ENCODE measurements at places on chromosomes 13 and 19.

DNA sequence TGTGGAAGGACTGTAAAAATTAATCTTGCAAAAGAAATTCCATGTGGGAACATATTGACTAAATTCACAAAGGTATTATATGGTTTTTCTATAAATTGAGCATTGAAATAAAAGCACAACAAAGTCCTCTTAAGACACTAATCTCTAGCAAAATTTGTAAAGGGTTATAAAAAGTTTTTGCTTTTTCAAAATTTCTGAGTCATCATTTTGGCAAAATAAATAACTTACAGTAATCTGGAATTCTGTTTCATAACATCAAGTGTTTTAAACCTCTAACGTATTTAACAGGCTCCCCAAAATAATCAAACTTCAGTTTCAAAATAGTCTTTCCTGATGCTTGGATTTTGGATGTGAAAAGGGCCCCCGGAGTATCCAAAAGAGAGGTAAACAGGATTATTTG is 26.0 kb downstream of the MED4 start:
- DNase-seq: no peak

- no peak for DNase-seq
Measured at GRCh38 chr13:90884066-90884465, 463.4 kb upstream of the MIR17HG start.

DNA sequence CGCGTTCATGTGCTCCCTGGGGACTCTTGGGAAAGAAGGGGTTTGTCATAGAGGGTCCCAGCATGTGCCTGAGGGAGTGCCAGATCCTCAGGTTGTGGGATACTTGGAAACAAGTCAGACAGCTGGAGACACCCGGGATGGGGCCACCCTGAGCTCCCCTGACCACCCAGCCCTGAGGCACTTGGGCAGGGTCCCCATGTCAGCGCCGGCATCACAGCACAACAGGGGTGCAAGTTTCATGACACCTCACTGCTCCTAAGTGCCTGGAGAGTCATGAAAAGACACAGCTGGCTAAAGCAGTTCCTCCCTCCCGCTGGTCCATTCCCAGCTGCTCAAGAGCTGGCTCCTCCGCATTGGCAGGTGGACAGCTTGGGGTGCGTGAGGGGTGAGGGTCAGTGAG is 102.7 kb downstream of the KDM4B start:
- no peak for DNase-seq

DNA sequence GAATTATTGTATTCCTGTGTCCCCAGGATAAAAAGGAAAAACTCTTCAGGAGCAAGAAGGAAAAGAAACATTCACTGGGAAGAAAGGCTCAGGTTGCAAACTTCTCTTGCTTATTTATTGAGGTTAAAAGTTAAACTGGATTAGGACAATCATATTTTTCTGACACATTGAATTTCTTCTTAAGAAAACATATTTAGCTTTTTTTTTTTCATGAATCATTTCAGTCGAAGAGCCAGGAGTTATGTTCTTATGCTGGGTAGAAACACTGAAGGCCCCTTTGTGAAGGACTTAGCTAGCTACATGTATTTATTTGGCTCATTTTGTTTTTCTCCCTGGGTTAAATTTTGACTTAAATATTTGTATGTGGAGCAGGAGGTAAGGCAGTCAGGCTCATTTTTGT is 434.0 kb downstream of the KLF5 start:
- DNase-seq: no peak

DNA sequence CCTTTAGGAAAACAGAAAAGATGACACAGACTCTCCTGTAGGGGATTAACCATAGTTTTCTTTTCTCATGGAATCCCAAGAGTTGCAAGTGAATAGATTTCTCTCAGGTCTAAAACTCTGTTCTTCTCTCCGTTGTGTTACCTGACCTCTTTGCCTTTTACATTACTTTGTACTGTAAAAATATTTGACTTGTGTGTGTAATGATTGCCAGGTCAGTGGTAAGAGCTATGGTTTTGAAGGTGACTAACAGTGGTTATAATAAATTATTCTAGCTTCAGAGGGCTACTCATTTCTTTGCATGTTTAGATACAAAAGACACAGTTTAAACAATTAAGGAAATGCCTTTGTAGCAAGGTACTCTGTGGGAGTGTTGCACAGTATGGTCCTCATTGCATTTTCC is 23.0 kb upstream of the PSG2 start:
- DNase-seq: no peak

DNA sequence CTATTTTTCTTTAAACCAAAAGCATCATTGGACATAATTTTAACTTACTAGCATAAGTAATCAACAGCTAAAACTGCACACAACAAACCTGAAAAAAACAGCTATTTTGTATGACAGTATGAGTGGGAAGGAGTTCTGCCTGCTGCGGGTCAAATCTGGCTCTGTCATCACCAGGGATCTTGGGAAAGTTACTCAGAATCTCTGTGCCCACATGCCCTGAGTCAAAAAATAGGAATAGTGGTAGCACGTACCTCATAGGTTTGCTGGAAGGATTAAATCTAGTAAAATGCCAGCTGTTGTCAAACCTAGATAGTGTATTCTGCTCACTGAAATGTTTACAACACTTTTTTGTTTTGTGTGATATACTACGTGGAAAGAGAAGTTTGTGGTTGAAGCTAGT is 1.1 kb downstream of the CLN5 start:
- DNase-seq: no peak

DNA sequence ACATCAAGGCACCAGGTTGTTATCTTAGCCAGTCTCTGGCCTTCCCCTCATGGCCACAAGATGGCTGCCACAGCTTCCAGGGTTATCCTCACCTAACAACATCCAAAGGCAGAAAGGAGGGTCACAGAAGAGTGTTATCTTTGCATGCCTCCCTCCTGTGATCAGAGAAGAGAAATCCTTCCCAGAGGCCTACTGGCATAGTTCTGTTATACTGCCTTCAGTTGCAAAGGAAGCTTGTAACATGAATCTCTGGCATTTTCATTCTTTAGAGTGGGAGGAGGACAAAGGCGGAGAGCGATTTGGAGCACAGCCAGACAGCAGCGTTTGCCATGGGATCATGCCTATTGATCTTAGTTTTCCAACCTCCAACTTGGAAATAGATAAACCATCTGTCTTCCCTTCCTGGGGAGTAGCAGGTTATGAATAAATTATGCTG is 135.7 kb downstream of the DNAJC15 start:
- no peak for DNase-seq

DNA sequence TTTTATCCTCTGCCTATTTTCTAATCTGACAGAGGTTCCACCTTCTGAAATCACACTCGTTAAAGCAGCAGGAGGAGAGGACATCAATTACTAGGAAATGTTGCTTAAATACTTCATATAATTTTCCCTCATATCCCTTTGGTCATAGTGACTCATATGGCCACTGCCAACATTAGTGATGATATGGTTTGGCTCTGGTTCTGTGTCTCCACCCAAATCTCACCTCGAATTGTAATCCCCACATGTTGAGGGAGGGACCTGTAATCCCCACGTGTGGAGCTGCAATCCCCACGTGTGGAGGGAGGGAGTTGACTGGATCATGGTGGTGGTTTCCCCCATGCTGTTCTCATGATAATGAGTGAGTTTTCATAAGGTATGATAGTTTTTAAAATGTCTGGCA is 618.4 kb upstream of the SLITRK5 start:
- DNase-seq: no peak
